Germinal center (tissue), 1 donor: ENCODE measurements at places on chromosomes 16 and 17.

GRCh38 chr16:28502290-28502689 is 4.3 kb downstream of the IL27 start:
- no peak for DNase-seq

DNA sequence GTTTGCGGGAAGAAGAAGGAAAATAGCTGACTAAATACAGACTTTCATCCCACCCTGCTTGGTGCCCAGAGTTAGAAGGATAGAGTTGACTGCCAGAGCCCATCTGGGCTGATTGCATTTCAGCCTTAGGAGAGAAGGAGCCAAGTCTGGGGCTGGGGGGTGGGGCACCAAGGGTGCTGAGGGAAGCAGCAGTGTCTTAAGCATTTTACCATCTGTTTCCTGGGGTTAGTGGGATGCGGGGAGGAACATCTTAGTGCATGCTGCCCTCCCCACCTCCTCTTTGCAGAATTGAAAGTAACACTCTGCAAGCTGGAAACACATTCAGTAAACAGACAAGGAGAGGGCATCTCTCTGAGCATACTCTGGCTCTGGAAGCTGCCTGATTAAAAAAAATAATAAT is 1.5 kb upstream of the ARL5C start:
- no peak for DNase-seq

GRCh38 chr16:117379-118365 is 20.8 kb downstream of the NPRL3 start:
- peak; percentile 79 for DNase-seq

- no peak for DNase-seq
Measured at GRCh38 chr17:81380131-81380530, 15.1 kb upstream of the BAHCC1 start.

- no peak for DNase-seq
Measured at GRCh38 chr17:49547566-49547965, 28.1 kb upstream of the NXPH3 start.

GRCh38 chr17:31490671-31491375 is 99.3 kb downstream of the RAB11FIP4 start:
- no peak for DNase-seq

DNA sequence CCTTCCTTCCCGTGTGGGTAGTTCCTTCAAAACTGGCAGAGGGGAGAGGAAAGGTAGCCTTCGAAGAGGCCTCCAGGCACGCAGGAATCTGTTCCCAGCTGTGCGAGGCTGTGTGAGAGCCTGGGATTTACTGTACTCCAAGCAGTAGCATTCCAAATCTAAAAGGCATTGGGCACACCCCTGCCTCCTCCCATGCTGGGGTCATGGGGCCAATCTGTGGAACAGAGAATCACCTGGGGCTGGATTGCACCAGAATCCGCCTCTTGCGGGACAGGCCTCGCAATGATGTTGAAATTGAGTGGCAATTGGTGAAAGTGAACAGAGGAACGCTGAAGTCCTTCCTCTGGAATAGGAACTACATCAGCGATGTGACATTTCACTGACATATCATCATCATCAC is 72.5 kb upstream of the IRX3 start:
- no peak for DNase-seq

DNA sequence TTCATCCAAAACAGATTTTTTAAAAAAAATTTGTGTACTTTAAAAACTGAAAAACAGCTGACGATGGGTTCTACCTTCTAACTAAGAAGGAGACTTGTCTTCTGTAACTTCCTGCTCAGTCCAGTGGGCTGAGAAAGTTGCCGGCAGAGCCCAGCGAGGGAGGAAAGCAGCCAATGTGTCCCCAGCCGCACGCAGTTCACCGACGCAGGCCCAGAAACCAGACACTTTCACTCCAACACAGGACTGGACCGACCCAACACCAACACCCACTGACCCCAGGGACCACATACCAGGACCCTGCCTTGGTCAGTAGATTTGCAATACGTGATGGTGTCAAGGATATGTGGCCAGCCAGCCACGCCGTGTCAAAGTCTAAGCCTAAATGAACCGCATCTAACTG is 25.6 kb downstream of the TRAP1 start:
- no peak for DNase-seq

DNA sequence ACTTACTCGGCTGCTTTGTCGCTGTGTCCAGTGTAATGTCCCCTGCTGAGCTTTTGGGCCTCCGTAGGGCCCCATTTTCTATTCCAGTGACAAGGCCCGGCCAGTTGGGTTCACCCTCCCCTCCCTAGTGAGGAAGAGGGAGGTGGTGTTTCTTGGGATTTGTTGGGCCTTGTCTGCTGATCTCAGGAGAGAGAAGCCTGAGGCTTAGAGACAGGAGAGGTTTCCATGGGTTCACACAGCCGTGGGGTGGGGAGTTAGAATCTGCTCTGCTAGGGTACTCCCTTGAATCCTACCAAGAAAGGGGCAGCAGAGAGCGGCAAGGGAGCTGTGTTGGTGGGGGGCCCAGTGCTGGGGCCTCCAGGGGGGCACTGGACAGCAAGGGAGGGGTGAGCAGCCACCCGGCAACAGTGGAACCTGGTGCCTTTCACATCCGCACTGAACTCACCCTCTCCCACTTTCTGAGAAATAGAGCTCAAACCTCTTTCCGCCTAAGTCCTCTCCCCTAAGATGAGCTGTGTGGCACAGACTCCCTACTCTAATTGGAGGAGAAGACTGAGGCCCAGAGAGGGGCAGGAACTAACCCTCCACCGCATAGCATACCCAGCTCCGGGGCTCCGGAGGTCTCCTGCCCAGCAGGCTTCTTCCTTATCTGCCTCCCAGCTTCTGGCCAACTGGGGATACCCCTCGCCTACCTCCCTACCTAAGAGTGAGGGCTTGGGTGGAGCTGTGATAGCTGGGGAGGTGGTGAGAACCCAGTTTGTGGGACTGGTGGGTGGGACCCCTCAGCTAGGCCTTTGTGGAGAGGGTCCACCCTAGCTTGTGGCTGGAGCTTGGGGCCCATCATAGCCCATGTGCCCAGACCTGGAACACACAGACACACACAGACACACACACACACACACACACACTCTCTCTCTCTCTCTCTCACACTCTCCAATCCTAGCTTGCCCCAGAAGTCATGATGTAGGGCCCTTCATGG is 6.8 kb downstream of the TBKBP1 start:
- DNase-seq = no peak

GRCh38 chr17:57862694-57863667 is 13.1 kb upstream of the MRPS23 start:
- no peak for DNase-seq

- no peak for DNase-seq
Measured at GRCh38 chr16:23557779-23558702, 514 bp downstream of the UBFD1 start.
